Skeletal muscle cell (primary cell): ENCODE measurements at places on chromosomes 12 and 14.

DNA sequence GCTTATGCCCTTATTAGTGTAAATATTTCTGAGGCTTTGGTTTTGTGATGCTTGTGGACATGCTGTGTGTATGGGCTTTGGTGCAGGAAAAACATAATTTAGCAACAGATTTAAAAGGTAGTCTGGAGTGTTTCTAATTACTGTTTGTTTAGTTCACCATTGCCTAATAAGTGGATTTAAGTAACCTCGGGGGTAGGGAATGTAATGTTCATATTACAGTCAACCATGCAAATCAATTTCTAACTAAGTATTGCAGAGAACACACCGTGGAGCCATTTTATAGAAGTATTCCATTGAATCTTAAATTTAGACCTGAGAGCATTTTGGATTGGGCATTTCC lies 53.5 kb downstream of the ANO6 start:
- DNase-seq, result no peak

- no peak for DNase-seq
These were observed 60.2 kb upstream of the STXBP6 start for GRCh38 chr14:25110106-25110505.

DNA sequence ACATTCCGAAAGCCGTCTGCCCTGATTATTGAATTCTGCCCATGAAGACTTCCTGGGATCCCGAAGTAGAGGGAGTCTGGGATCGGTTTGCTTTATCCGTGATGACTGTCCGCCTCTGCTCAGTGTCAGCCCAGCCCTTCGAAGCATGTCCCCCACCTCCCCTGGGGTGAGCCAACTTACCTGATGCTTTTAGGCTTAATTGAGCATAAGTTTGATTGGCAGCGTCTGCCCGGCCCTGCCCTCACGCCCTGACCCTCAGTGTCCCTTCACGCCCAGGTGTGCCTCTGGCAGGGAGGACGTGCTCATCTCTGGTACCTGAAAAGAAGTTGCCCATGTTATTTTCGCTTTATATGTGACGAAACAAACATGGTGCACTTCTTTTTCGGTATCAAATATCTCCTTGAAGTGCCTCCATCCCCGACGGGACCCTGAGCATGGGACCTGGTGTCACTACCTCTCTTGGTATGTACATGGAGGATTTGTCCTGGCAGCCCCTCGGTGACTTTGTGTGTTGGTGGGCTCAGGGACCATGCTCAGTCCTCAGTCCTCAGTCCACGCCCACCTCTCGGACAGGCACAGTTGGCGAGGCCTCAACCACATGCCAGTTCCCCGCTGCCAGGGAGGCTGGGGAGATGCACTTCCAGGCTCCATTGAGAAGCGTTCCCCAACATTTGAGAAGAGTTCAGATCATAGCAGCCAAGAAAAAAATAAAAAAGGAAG lies 130.1 kb upstream of the RTL1 start:
- no peak for DNase-seq

DNA sequence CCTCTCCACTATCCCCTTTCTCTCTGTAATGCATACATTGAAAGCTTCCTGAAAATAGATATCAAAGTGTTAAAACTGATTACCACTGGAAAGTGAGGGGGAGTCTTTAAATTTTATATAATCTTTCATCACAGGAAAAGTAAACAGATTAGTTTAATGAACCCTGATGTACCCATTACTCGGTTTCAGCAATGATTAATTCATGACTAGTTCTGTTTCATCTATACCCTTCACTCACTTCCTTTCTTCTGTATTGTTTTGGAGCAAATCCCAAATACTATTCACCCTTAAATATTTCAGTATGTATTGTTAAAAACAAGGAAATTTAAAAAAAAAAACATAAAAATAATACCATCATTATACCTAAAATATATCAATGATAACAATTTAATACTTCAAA lies 67.3 kb upstream of the TMCC3 start:
- DNase-seq, result no peak

- DNase-seq, result no peak
These were observed 2.6 kb downstream of the EEF1AKMT3 start for GRCh38 chr12:57775044-57775443.
